Activated T-helper 9 cell treated with anti-CD3 and anti-CD28 coated beads, Interleukin-2, amount 50 U/mL, for 16 hours (primary cell): ENCODE measurements at places on chromosomes 1 and 21.

DNA sequence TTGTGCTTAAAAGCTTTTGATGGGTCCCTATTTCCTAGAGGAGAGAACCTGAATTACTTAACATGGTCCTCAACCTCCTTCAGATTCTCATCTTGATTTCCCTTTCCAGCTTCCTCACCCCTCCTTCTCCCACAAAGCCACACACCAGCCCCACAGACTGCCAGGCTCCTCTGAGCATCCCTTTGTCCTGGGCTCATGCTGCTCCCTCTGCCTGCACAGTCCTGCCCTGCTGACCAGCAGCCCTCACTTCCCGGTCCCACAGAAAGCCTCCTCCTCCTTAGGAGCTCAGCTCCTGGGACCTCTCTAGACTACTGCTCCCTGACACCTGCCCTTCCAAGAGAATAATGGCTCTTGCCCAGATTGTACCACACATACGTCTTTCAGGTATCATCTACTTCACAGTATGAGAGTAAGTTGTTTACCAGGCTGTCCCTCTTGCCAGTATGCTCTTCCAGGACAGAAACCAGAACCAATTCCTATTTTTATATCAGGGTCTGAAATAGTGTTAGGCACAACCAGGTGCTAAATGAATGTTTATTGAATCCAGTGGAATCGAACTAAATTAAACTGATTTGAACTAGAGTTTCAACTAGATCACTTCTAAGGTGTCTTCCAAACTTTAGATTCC is 373.4 kb downstream of the LMX1A start:
- DNase-seq: no peak

DNA sequence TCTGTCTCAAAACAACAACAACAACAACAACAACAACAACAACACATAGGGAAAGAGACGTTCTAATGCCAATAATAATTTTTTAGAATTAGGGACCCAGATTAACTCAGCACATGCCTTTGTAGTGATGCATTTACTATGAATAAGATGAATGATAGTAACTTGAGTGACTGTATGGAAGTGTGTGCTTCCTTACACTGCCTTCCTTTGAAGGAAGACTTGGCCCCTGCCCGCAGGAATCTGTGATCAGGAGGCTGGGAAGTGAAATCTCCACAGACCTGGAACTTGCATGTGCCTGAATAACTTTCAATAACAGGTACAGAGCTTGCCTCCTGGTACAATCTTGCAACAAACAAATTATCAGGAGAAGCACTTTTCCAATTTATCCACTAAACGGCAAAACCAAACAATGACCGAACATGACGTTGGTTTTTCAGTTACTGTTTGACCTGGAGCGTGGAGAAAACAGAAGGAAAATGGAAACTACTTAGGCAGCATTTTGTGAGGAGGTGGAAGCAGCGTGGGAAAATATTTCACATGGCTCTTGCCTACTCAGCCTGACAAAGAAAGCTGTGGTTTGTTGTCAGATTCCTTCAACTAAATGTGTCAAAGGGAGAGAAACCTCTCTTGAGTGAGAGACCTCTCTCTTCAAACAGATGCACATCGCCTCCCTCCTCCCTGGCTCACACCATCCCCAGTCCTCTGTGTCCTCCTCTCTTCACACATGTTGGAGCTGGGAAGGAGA is 10.1 kb upstream of the ABCA4 start:
- DNase-seq: no peak

GRCh38 chr1:198939956-198940355 is 301.1 kb downstream of the PTPRC start:
- no peak for DNase-seq

DNA sequence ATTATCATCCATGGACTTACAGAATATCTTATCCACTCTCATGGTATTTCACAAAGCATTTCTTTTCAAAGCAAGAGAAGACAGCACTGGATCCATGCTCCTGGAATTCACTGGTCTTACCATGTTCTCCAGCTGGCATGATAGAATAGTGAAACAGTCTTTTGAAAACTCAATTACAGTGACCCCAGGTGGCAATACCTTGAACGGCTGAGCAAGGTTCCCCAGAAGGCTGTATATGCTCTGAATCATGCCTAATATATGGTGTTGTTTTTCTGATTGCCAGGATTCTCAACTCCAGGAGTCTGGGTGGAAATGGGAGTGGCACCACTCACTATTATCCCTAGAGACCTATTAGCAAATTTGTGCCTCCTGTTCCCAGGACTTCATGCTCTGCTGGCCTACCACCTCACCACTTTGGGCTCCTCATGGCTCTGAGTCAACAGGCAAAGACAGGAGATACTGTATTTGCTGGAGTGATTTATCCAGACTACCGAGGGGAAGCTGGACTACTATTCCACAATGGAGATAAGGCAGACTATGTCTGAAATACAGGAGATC is 87.6 kb downstream of the CATSPERE start:
- DNase-seq: no peak

DNA sequence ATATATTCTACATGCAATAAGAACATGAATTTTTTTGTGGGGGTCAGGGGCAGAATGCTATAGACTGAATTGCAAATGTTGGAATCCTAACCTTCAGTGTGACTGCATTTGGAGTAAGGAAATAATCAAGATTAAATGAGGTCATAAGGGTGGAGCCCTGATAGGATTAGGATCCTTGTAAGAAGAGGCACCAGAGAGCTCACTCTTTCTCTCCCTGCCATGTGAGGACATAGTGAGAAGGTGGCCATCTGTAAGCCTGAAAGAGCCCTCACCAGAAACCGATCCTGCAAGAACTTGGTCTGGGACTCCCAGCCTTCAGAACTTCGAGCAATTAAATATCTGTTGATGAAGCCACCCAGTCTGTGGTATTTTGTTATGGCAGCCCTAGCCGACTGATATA is 70.3 kb upstream of the SOX13 start:
- DNase-seq: no peak

DNA sequence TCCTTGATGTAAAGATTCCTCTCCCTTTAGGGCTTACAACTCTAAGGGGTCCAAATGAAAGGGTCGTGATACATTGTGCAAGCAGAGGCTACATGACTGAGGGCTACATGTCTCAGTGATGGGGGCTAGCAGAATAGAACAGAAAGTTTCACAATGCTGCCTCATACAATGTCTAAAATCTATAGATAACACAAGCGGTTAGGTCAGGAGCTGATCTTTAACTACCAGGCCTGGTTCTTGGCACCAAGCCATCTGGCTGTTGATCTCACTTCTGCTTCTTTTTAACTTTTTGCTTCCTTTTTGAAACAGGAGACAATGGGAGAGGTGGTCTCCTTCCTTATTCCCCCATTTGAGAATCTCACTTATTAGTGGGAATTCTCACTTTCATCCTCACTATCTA is 710.2 kb downstream of the AMY1C start:
- DNase-seq: no peak

DNA sequence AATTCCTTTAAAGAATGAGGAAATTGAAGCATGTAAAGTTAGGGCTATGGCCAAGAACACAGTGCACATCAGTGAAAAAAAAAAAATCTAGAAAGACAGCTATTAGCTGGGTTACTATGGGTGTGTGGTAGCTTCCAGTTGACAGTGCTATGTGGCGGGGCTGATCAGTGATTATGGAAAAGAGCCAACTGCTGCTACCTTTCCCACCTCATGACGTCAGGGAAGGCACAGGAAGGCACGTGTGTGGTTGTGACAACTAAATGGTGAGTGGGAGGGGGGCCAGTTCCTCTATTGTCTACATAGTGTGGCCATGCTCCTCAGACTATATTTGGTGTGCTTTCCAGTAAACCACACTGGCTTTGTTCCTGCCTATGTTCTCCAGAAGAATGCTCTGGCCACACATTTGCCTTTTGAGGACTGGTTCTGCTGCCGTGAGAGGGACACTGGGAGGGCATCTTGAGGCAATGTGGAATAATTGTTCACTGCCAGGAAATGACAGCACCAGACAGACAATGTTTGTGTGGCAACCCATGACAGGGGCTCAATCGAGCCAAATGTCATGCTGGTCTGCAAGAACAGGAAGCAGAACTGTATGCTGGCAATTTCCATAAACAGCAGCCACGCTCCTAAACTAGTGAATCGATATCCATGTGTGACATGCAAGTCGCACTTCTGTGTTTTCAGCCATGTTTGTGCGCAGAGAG is 3.0 kb upstream of the SDE2 start:
- peak; percentile 13 for DNase-seq

DNA sequence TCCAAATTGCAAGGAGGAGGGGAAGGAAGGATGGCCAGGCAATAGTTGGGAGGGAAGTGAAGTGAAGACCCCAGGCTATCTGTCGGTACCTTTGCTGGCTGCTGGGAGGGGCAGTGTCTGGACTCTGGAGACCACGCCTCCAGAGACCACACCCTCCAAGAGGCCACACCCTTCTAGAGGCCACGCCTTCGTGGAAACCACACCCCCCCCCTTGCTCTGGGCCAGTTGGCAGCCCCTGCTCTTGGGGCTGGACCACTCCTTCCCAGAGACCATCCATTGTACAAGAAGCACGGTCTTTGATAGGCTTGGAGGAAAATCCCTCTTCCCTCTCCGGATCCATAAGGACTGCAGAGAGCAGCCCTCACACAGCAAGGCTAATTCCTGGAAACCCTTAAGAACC is 73.1 kb downstream of the RYR2 start:
- no peak for DNase-seq

DNA sequence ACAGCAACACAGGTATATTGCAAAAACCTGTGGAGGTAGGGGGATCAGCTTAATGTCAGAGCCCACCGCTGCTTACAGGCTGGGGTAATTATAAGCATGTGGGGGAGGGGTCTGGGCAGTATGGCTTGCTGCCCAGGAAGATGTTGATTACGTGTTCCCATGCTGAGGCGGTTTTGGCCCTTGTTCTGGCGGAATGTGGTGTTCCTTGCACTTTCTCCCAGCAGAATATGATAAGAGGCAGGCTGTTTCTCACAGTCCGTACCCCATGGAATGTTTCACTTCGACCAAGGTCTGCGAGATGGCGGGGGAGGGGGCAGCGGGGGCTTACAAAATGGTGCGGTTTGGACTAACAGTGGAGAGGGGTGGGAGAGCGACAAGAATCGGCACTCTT is 9.8 kb upstream of the HPCAL4 start:
- no peak for DNase-seq

DNA sequence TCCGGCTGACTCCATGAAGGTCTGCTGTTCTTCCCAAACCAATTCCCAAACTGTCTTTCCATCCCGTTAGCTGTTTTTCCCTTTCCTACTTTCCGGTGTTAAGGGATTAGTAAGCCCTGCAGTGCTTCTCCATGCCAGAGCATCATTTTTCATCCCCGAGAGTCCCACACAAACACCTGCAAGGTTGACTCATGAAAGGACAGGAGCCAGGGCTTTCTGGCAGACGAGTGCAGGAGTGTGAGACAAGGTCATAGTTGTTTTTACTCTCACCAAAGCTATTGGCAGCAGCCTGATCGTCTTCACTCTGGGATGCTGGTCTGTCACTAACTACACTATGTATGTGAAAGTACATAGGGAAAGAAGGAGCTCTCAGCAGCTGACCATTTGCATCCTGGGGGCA is 10.2 kb upstream of the BECN2 start:
- no peak for DNase-seq

DNA sequence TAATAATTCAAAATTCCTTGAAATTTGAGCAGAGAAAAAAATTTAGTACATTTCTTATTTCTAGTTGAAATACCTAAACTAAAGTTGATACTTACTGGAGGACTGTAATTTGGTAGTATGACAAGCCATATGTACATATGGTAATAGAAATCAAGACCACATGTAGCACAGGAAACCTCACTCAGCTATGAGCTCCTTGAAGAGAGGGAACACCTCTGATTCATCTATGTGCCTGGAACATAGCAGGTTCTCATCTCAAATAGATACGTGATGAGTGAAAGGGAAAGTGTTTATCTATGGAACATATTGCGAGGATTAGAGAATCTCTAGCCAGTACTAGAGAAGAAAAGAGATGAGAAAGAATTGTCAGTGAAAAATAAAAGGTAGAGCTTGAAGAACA is 47.9 kb upstream of the GNG4 start:
- DNase-seq: no peak

DNA sequence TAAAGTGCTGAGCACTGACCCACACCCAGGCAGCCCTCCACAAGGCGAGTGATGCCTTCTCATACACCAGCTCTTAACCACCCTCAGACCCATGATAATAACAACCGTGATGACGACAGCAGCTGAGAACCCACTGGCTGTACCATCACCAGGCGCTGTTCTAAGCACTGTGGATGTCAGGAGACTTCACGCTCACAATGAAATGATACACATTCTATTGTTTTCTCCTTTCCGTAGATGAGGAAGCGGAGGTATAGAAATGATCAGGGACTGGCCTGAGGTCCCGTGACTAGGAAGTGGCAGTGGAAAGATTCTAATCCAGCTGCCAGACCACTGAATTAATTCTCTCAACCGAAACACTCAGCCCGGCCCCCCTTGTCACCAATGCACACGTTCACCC is 32.6 kb downstream of the SDC3 start:
- no peak for DNase-seq
